ENCODE measurements at places on chromosomes 6 and 20.

GRCh38 chr6:127635091-127635490 is 58.1 kb downstream of the C6orf58 start:
- no peak for DNase-seq

- DNase-seq, result no peak
Observed at GRCh38 chr20:38424401-38424800, 10.7 kb downstream of the SNHG17 start.

GRCh38 chr6:118530942-118531341 is 17.2 kb upstream of the PLN start:
- no peak for DNase-seq

GRCh38 chr6:6784514-6785162 is 196.1 kb downstream of the LY86 start:
- no peak for DNase-seq

GRCh38 chr6:3297909-3298308 is 39.2 kb downstream of the PSMG4 start:
- no peak for DNase-seq

- DNase-seq, result peak; percentile 51
Observed at GRCh38 chr20:63977739-63978276, 1.6 kb downstream of the SAMD10 start.

GRCh38 chr6:56040889-56041301 is 165.5 kb upstream of the BMP5 start:
- DNase-seq, result no peak

- DNase-seq, result peak; percentile 8
Observed at GRCh38 chr6:25441663-25442270, 162.6 kb downstream of the CARMIL1 start.

DNA sequence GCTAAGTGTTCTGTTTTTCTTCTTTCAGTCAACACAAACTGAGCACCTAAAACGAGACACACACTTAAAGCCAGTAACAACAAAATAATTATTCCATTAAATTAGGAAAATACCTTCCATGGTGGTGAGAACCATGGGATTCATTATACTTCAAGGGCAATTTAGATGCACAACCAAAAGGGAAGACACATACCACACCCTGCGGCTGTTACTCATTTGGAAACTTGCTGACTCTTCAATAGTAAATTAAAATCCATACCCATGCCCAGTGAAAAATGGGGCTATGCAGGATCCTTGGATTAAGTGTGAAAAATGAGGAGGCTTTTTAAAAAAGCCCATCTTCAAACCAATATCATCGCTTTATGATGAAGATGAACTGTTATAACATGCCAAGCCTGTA is 142.7 kb downstream of the GJA10 start:
- no peak for DNase-seq

DNA sequence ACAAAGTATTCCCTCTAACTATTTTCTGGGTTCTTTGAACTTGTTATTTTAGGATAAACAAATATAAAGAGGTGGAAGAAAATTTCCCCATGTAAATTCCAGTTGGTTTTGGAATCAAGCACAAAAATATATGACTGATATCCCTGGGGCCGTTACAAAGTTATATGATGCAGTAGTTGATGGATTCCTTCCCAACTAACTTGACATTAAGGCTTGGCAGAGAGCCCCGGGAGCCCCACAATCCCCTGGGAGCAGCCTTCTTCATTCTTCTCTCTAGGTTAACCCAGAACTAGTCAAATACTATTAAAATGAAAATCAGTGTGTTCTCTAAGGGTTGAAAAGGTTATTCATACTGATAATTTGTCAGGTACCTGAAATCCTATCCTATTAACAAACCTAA is 508.9 kb upstream of the SOX4 start:
- no peak for DNase-seq

GRCh38 chr6:79421707-79422484 is 115.3 kb downstream of the LCA5 start:
- no peak for DNase-seq

DNA sequence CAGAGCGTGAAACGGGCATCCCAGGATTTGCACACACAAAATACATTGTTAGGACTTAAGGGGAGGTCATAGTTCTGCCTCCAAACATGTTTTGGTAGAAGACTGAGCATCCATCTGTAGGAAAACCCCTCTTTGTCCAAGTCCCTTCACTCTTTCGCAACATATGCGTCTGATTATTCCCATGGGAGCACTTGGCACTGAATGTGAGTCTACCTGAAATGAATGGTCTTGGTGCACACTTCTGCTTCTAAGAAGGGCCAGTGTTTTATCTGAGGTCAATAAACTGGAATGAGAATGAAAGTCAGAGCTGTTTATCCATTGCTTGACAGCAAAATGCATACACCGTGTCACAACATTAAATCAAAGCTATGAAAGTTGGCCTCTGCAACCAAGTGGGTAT is 33.0 kb downstream of the GJA10 start:
- DNase-seq, result no peak

- DNase-seq, result no peak
Observed at GRCh38 chr6:192313-192664, 100.0 kb upstream of the DUSP22 start.

DNA sequence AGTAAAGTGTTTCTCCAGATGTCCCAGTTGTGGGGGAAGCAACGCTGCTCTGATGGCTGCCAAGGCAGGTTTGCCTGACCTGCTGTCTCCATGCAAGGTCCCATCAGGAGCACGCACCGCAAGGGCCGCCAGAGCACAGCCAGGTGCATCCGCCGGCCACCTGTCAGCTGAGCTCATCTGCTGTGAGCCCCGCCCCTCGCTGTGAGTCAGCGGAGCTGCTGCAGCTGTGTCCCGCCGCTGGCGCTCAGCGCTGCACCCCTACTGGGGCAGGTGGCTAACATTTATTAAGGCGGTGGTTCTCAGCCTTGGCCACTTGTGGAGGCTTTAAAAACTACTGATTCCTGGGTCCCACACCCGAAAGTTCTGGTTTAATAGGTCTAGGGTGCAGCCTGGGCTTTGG is 225.7 kb downstream of the UST start:
- DNase-seq, result peak; percentile 36

GRCh38 chr20:38725148-38725901 is 1.0 kb downstream of the SLC32A1 start:
- DNase-seq, result no peak

GRCh38 chr6:116385459-116385802 is 14.7 kb downstream of the DSE start:
- peak; percentile 31 for DNase-seq

- no peak for DNase-seq
Observed at GRCh38 chr6:121297694-121298093, 36.6 kb downstream of the TBC1D32 start.

DNA sequence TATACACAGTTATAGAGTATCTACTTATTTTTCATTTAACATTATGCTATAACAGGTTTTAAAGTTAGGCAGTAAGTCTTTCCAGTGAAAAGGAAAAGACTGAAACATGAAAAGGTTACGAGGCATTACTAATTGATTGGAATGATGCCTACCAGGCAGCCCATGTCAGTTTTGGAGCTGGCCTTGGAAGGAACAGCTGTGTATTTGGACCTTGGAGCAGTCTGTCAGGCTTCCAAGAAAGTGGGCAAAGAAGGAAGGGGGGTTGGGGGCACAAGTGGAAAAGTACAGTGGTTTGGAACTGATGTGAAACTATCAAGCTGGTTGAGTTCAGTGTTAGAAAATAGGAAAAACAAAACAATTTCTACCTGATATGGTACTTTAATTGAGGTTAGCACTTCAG is 41.7 kb downstream of the SLC16A10 start:
- no peak for DNase-seq

- no peak for DNase-seq
Observed at GRCh38 chr6:157503018-157503747, 122.2 kb downstream of the ZDHHC14 start.

- DNase-seq, result no peak
Observed at GRCh38 chr6:19472153-19472552, 365.0 kb upstream of the ID4 start.

- no peak for DNase-seq
Observed at GRCh38 chr6:142613981-142614380, 312.2 kb downstream of the ADGRG6 start.

DNA sequence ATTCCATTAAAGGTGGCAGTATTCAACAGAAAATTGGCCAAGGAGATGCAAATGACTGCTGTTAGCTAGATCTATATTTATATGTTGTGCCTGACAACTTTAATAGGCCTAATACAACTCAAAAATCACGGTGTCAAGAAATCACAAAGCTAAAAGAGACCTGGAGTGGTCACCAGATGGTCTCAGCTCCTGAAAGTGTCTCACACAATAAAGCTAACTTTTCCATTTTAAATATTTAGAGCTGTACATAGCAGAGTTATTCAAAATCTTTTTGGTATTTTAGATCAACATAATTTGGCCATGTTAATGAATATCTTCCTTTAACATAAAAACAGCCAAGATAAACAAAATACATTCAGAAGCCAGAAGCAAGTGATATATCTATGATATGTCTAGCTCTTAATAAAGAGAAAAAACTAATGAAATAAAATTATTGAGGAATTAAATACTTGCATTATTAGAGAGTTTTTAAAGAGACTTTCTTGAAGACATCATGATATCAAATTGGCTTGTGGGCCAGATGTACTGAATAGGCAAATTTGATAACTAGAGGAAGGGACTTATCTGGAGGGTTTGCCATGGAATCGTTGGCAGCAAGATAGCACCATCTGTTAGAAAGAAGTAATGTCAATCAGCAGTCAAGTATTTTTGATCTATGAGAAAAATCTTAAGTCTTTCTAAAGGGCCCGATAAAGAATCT is 84.9 kb upstream of the SCAF8 start:
- DNase-seq, result no peak

DNA sequence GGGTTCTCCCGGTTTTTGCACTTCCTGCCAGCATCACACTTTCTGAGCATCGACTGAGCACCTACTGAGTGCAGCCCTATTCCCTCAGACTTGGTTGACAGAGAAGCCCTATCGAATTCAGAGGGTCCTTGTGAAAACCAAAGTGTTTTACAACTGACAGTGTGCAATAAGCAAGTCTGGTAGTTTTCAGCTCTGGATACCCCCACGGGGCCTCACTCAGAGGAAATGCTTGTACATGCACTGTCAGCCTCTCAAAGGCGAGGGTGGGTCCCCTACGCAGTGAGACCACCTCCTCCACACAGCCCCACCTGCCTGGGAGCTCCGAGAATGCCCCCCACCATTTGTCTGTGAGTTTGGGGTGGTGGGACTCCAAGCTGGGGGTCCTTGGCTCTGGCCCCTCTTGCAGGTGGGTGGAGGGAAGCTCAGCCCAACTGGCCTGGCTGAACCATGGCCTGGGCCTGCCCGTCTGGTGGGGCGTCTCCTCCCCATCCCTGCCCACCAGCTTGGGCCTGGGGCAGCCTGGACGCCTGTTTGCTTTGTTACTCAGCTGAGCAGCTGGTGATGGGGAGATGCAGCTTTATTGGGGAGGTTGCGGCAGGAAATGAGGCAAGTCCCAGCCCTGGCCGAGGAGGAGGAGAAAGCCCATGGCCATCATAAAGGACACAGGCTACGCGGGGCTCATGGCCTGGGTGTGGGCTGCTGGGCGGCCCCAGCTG is 1.7 kb downstream of the SPDEF start:
- DNase-seq, result no peak

DNA sequence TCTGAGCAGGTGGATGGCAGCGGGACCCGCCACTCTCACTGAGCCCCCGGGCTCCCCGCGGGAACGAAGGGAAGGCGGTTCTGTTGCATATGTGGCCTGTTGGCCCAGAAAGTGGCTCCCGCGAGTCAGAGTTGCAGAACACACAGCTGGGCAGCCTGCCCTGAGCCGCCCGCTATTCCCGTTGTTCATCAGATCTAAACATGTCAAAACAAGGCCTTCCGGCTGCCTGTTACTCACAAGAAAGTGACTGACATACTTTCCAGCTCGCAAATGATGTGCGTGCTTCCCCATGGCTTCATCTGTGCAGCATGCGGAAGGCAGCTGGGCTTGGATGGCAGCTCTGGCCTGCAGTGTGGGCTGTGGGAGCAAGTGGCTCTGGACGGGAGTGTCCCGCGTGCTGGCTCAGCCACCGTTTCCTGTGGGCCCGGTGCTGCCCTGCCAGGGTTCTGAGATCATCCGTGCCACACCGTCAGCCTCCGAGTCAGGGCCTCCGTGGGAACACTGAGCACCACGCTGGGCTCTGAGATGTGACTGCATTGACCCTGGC is 227.3 kb downstream of the ERMARD start:
- DNase-seq, result no peak

GRCh38 chr6:170345662-170346061 is 39.1 kb downstream of the FAM120B start:
- no peak for DNase-seq

DNA sequence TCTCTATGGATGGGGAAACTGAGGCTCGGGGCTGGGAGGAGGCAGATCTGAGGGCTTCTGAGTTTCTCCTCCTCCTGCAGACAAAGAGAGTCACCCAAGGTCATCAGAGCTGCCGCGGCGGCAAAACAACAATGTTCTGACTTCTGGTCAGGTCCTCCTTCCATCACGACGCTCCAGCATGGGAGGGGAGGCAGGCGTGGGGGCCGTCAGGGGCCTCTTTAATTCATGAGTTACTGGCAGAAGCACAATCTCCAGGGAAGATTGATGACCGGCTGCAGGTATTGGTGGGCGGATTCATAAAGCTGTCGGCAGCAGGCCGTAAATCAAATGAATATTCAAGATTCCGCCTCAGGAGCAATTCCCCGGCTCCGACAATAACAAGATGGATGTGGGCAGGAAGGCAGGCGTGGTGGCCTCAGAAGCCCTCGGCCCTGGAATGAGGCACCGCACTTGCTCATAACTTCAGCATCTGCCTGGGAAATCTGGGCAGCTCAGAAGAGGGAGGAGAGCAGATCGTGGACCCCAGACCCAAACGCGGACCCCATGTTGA is 19.1 kb downstream of the PCK1 start:
- no peak for DNase-seq

GRCh38 chr20:49679634-49680033 is 34.0 kb downstream of the B4GALT5 start:
- no peak for DNase-seq

DNA sequence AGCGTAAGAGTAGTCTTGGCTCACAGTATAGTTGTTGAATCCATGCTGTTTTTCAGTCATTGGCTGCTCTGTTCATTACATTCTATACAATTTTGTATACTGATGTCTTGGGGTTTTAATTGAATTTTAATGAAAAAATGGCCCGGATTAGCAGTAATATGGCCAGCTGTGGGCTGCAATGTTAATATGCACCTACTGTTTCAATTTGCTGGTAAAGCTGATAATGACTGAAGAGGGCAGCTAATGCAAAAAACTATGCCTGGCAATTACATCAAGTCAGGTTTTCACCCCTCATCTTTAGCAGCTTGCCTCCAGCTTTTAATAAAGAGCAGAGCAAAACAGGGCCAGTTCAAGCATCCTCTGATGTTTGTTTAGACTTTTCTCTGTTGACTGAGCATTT is 394.5 kb downstream of the PLCB1 start:
- DNase-seq, result no peak
